Left colon (tissue), 2 donors: ENCODE measurements at places on chromosomes 7 and 10.

DNA sequence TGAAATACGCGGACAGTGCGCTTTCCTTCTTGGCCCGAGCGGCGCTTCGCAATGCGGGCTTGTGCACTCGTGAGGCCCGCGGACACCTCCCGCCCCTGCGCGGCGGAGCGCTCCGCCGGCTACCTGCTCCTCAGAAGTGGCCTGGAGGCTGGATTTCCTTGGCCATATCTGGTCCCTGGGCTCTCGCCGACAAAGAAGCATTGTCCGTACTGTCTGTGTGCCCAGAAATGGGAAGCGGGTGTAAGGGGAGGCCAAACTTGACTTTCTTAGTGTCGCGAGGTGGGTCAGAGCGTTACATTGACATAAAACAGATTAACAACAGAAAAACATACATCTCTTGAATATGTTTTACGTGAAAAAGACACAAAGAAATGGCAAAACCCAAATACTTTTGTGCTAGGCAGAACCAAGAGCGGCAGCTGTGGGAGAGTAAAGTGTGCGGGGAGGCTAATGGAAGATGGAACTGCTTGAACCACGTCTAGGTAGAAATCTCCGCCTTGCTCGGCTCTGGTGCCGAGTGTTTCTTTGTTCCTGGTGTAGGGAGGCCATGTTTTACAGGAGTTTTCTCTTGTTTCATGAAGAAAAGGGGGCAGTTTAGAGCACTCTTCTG lies 1.4 kb downstream of the LANCL2 start:
- no peak for DNase-seq

GRCh38 chr10:77637532-77638320 lies at the start of gene KCNMA1:
KCNMA1 (minus strand) TSS chr10:77637808.
- peak; percentile 41 for DNase-seq

DNA sequence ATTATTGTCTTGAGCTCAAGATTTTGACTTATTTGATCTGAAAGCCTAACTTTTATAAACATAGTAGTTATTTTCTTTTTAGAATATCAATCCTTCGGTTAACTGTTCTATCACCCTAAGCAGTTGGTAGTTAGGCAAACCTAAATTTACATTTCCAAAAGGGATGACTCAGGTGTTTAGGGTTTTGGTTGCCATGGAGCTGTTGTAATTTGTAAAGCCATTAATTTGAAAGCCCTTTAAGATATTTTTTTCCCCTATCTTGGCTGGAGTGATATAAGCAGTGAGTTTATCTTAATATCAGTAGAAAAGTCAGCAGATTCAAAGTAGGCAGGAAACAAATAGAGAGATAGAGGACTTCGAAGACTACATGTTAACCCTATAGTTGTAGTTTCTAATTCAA lies 1472.6 kb upstream of the CELF2 start:
- no peak for DNase-seq

- DNase-seq = no peak
These were observed 8.2 kb downstream of the LOXL4 start for GRCh38 chr10:98259606-98260315.

- DNase-seq = no peak
These were observed 146.3 kb downstream of the BAMBI start for GRCh38 chr10:28823501-28824075.

DNA sequence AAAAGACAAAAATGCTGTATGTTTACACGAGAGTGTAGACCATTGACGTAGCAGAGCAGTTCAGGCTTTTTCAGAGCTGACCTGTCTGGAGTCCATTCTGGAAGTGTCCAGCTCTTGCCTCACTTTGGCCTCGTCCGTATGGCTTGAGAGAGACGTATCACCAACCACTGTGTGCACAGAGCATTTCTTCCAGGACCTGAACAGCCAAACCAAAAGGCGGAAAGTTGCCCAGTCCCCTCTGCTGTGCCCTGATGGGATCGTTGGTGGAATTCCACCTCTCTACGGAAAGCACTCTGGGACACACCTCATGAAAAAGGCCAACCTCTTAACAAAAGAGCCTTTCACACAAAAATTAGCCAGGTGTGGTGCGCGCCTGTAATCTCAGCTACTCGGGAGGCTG lies 184.7 kb upstream of the SH2B2 start:
- DNase-seq = no peak

- DNase-seq = no peak
These were observed 5.6 kb upstream of the PAX2 start for GRCh38 chr10:100739517-100740368.

GRCh38 chr10:33883881-33884280 lies 549.4 kb upstream of the NRP1 start:
- DNase-seq = no peak

DNA sequence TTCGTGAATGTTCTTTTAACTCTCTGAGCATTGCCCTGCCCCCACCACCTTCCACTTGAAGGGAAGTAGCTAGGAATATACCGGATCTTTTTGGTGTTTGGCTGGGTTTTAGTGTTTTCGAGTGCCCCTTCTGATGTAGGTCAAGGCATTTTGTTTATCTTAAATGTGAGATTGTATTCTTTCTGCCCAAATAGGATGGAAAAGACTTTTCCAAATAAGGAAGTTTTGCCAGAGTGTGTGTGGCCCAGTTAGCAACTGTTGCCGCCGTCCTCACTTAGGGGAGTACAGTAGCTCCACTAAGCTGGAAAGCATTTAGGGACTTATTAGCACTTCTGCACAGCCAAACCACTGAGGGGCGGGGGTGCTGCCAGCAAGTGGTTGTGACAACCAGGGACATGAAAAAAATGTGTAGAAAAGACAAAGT lies 29.8 kb upstream of the VCL start:
- DNase-seq = no peak

DNA sequence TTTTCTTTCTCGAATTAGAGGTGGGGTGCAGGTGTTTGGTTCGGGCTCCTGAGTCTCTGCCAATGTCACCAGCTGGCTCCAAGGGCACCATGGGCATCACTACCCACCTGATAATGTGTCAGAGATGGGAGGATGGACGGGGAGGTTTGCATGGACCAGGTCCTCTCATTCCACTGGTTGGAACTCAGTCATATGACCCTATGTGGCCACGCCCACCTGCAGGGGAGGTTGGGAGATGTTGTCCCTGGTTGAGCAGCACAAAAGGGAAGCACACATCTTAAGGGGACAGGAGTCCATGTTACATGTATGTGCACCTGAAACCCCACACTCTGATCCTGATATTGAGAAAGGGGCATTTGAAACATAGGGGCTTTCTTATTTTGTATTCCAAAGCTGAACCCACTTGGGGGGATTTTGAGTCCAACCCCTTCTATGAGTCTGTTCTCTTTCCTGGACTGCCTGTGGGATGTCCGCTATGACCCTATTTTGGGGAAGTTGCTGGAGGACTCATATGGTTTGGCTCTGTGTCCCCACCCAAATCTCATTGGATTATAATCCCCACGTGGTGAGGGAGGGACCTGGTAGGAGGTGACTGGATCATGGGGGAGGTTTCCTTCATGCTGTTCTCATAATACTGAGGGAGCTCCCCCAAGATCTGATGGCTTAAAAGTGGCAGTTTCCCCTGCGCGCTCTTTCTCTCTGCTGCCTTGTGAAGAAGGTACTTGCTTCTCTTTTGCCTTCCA lies 66.9 kb upstream of the BAIAP2L1 start:
- DNase-seq = no peak

- peak; percentile 53 for DNase-seq
These were observed 910 bp downstream of the WIPF3 start for GRCh38 chr7:29806995-29807841.

DNA sequence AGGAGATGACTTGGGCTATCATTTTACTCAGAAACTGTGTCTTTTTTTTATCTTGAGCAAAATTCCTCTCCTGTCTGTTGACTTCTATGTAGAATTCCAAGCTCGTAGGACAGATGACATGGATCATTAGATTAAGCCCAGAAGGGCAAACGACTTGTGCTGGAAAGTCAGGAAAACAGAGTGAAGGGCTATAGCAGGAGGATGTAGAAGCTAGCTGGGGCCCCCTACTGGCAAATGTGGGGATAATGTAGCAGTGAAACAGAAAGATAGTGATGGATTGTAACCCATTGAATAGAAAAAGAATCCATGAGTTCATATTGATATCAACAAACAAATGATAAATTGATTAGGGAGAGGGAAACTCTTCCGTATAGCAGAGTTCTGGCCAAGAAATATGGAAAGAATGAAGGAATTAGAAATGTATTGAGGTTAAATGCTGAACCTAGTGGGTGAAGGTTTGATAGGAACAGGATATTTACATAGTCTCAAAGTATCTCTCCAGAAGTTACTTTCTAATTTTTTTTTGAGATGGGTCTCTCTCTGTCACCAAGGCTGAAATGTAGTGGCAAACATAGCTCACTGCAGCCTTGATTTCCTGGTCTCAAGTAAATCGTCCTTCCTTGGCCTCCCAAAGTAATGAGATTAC lies 103.6 kb downstream of the LYZL1 start:
- peak; percentile 36 for DNase-seq

DNA sequence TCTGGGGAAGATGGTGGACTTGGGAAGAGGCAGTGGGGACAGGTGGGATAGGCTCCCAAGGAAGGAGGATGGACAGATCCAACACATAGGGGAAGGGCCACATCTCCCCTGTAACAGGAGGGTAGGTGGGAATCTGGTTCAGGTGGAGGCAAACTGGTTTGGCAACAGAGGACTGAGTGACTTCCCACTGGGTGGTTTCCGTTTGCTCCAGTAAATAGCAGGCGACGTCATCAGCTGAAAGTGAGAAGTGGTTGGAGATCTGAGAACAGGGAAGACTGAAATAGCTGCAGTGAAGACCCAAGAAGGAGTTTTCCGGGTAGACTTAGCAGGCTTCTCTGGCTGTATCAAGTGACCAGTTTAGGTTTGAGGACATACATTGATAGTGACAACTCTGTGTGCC lies 504.4 kb downstream of the GALNT17 start:
- no peak for DNase-seq

DNA sequence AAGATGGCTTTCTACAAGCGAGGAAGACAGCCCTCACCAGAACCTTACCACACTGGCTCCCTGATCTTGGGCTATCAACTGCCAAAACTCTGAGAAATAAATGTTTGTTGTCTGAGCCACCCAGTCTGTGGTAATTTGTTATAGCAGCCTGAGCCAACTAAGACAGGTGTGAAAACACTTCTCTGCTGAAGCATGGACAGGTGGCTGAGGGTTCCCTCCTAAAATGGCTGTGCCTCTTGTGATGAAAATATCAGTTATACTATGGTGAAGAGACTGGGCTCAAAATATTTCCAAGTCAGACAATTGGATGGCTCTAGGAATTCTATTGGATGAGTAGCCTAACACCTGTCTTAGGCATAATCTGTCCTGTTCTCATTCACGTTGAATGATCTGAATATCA lies 78.1 kb downstream of the CDK1 start:
- no peak for DNase-seq

- no peak for DNase-seq
These were observed 65.2 kb upstream of the EMX2 start for GRCh38 chr10:117477211-117477947.

GRCh38 chr7:87116315-87116714 lies 35.9 kb upstream of the DMTF1 start:
- no peak for DNase-seq

GRCh38 chr7:81527651-81528050 lies 242.2 kb downstream of the HGF start:
- DNase-seq = no peak

DNA sequence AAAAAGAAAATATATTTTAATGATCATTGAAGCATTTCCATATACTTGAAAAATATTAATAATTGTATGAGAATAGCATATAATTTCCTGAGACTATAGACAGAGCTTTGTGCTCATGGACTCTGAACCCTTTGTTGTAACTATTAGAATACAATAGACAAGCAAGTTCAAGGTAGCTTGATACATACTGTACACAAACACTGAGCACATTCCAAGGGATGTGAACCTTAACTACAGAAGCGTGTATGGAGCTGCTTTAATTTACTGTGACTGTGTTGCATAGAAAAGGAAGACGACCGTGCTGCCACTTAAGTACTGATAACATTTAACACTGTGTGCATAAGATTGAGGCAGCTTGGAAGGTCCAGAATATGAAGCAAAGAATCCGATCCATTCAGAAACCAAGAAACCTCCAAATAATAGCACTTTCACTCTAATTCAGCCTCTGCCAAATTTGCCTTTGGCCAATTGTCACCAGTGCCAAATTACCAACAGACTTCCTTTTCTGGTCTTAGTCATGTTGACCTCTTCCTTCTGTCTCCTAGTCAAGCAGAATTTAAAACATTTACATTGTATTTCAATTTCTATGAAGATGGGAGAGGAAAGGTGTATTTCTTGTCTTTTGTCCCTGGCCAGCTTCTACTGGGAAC lies 566.1 kb upstream of the GALNT17 start:
- no peak for DNase-seq

DNA sequence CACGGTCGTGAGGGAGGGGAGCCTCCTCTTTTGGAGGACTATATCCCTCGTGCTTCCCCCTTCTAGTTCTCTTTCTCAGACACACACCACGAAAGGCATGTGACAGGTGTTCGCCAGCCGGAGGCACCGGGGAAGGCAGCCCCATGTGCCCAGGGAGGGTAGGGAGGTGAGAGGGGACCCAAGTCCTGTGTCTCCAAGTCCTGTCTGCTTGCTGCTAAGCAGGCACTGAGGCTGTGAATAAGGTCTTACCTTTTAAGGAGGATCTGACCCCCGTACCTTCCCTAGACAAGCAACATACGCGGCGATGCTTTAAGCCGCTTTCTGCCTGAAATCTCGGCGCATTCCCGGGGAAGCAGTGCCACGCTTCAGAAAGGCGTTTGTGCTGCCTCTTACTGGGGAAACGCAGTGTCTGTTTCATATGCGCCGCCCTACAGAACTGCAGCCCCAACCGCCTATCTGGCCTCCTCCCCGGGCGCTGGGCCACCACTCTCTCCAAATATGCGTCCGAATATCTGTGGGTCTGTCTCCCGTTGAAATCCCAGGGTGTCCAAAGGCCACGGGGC lies 770 bp downstream of the PLXNA4 start:
- DNase-seq = no peak

- DNase-seq = no peak
These were observed 83.2 kb downstream of the HECTD2 start for GRCh38 chr10:91493313-91493712.

DNA sequence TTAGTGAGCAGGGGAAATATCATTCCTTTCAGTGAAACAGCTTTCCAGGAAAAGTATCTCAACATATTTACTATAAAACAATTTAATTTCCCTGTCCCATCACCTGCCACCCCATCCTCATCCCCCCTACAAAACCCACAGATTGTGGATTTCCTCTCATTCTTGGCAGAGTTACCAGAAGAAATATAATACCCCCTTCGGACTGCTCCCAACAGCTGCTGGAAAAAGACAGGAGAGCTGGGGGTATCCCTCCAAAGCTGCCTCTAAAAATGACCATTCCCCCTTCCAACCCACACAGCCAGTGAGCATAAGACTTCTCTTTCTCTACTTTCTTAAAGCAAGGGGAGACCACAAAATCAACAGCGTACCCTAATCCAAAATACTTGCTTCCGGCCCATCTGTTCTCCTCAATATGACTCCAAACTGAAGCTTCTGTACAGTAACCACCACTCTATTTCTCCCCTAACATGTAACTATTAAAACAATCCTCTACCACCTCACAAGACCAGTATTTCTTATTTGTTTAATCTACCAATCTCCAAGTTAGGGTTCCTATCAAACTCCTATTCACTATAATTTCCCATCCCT lies 7.8 kb downstream of the FBXW4 start:
- no peak for DNase-seq
